ENCODE measurements at places on chromosomes 13 and 19.
A peak's percentile ranks its signal among the peaks of the same experiment; 100 is the strongest.

DNA sequence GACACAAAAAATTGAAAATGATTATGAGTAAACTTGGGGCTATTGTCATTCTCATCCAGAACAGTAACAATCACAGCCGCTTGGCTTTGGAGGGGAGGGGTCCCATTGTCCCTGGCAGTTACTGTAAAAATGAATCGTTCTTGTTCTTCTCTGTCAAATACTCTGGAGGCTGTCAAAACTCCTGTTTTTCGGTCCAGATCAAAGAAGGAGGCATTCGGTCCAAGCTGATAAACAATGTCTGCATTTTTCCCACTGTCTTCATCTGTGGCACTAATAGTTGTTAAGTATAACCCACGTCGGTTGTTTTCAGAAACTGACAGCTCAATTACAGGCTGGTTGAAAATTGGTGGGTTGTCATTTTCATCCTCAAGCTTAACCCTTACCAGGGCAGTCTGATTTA lies 3.4 kb downstream of the PCDH9 start:
- no peak for DNase-seq

DNA sequence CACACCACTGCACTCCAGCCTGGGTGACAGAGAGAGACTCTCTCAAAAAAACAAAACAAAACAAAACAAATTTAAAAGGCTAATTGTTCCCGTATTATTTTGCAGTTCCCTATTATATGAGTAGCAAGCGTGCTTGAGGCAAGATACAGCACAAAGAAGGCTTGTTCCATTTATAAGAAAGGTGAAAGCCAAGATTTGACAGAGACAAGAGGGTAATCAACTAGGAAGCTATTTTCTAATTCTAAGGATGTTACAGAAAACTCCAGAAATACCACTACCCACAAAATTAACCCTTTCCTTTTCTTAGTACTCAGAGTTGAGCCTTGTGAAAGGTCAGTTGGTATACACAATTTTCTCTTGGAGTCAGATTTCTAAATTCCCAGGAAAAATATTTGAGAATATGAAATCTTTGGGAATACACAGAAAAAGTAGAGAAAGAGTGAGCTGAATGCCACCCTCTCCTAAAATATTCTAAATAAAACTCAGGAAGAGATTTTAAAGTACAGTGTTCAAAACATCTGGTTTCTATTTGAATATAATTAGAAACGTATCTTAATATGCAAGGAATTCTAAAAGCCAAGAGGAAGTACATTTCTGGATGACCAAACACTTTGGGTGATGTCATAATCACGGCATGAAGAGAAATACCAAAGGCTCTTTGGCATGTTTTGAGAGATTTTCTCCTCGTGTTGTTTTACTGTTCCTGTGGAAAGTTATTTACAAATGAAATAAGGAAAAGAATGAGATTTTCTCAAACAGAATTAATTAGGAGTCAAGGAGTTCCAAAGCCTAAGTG lies 63.0 kb upstream of the FLT1 start:
- peak; percentile 63 for DNase-seq

- no peak for DNase-seq
These were observed 5.7 kb downstream of the SMIM24 start for GRCh38 chr19:3474614-3475013.

- peak; percentile 72 for DNase-seq
These were observed 80.4 kb downstream of the LRCH1 start for GRCh38 chr13:46633416-46633815.

- no peak for DNase-seq
These were observed 18.6 kb downstream of the PEPD start for GRCh38 chr19:33503030-33503429.
